ENCODE measurements at places on chromosomes 2 and 18.

- no peak for DNase-seq
These were observed 34.9 kb downstream of the FAM110C start for GRCh38 chr2:11248-11941.

DNA sequence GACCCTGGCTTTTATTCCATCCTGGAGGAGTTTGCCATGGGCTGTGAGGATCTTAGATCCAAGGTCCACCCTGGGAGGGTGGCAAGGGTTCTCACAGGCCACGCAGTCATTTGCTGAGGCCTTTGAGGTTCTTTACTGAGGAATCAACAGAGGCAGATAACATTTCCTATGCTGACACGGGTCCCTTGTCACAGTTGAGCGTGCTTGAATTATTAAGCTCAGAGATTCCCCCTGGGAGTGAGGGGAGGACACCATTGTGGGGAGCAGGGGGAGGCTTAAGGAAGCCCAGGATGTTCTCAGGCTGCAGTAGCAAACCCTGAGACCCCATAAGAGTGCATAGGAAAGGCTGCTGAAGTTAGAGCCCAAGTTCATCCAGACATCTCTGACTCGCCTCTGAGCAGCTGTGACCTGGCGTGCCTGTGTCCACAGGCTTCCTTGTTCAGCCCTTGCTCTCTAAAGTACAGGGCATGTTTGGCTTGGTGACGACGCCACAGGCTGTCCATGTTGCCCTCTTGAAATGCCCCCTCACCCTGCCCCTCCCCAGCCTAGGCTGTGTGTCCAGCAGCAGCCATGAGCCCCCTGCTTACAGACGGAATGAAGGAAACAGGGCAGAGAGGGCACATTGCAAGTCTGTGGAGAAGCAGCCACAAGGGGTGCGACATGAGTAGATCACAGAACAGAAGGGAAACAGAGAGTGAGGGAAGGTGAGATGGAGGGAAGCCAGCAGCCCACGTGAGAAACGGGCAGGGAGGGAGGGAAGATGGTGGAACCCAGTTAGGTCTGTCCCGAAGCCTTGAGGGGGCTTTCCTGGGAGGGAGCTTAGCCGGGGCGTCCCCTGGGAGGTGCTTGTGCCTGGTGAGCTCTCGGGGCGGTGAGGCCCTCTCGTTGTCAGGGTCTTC is 34.0 kb downstream of the NAPG start:
- no peak for DNase-seq

DNA sequence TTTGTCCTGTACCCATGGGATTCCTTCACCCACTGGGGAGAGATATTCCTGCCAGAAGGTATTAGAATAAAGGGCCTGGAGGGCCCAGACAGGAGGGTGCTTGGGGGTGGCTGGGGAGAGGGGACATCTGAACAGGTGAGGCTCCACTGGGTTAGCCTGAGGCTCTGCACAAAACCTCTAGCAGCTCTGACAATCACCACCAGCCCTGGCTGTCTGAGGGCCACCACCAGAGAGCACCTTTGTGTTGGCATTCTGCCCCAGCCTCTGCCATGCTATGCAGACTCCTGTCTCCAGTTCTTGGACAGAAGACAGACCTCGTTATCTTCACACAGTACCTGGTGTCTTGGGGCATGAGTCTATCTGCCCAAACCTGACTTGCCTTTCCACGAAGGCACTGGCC is 25.3 kb downstream of the SLC16A14 start:
- no peak for DNase-seq

GRCh38 chr2:121362774-121363173 is 77.8 kb upstream of the TFCP2L1 start:
- DNase-seq, result no peak

DNA sequence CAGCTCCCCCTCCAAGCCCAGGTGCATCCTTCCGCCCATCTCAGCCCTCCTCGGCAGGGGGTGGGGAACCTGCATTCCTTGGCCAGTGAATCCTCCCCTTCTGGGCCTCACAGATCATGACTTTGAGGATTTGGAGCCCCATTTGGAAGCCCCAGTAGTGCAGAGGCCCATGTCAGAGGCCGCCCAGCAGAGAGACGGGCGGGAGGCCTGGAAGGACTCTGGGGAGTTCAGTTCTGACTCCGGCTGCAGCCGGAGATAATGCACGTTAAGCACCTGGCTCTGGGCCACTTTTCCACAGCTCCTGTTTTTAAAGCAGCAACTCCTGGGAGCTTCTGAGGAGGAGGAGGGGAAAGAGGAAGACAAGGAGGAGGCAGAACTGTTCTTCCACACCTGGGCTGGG is 14.9 kb downstream of the ATOH8 start:
- peak; percentile 18 for DNase-seq

GRCh38 chr2:120518819-120519218 is 172.9 kb downstream of the INHBB start:
- no peak for DNase-seq
